ENCODE measurements at places on chromosomes 5 and 9.

DNA sequence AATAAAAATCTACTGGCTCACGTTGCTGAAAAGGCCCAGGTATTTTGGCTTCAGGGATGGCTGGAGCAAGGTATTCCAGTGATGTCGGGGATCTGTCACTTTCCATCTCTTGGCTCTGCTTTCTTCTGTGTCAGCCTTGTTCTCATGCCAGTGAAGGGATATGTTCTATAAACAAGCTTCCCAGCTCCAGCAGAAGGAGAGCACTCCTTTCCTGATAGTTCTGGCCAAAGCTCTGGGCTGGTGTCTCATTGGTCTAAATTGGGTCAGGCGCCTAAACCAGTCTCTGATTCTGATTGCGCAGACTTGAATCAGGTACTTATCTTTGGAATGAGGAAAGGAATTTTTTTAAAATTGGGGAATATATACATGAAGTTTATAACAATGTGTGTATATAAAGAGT lies 5.1 kb downstream of the SNX30 start:
- DNase-seq, result no peak

GRCh38 chr9:132754236-132754635 lies 84.0 kb downstream of the GTF3C4 start:
- DNase-seq, result no peak

DNA sequence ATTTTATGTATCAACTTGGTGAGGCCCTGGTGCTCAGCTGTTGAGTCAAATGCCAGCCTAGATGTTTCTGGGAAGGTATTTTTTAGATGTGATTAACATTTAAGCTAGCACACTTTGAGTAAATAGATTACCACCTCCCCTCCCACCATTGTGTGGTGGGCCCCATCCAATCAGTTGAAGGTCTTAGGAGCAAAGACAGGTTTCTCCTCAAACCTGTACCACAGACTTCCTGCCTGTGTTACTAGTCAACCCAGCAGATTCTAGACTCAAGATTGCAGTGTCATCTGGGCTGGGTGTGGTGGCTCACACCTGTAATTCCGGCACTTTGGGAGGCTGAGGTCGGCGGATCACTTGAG lies 33.8 kb downstream of the MRPL36 start:
- peak; percentile 14 for DNase-seq

DNA sequence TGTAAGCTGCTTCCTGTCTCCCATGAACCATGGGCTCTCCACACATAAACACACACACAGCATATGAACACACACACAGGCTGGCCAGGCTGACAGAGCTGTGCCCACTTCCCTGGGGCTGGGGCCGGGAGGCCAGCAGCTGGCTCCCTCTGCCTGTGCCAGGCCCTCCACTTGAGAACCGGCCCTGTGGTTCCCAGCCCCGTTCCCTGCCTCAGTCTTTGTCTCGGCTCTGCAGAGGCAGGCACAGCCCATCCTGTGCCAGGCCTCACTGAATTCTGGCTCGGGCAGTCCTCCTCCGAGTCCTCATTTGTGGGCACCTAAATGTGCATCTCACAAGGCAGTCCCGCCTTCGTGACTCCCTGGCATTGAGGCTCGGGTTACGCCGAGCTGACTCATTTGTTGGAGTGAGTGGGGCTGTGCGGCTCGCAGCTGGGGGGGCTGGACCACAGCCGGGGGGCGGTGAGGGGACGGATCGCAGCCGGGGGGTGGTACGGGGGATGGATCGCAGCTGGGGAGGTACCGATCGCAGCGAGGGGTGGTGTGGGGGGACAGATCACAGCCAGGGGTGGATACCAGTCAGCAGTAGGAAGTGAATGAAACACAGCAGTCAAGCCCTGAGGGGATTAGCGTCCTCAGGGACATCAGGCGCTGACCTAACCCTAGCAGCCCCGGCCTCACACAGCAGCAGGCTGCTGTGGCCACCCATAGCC lies 72.3 kb downstream of the PSMB7 start:
- no peak for DNase-seq

DNA sequence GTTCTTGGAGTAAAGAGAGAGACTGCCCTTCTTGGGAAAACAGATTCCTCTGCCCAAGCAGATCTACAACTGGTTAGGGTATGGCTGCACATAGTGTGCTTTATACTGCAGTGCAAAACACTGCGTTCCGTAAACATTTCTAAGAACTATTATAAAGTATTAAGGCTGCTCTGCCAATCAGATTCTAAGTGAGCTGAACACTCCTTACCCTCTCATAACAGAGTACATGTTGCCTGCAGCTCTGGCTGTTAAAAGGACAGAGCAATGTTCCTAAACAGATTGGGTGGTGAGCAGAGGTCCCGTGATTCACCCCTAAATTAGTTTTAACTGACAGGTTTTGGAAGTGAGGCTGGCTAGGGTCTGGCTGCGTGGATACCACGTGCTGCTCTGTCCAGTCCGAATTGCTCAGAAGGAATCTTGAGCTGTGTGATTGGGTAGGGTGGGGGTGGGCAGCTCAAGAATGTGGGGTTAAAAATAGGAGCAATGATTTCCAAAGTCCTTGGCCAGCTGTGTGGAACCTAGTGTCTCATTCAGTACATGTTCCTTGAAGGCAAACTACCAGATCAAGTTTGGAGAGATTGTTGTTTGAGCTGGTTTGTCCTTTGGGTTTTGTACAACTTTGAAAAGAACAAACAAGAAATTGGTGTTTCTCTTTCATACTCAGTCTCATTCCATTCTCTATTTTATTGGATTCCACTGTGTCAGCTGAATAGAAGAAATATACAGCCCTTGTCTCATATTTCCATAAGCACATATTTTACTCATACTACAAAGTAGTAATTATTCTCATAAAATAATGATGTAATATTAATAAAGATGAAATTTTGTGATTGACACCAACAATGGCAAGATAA lies 497.6 kb upstream of the CD180 start:
- DNase-seq, result peak; percentile 90

DNA sequence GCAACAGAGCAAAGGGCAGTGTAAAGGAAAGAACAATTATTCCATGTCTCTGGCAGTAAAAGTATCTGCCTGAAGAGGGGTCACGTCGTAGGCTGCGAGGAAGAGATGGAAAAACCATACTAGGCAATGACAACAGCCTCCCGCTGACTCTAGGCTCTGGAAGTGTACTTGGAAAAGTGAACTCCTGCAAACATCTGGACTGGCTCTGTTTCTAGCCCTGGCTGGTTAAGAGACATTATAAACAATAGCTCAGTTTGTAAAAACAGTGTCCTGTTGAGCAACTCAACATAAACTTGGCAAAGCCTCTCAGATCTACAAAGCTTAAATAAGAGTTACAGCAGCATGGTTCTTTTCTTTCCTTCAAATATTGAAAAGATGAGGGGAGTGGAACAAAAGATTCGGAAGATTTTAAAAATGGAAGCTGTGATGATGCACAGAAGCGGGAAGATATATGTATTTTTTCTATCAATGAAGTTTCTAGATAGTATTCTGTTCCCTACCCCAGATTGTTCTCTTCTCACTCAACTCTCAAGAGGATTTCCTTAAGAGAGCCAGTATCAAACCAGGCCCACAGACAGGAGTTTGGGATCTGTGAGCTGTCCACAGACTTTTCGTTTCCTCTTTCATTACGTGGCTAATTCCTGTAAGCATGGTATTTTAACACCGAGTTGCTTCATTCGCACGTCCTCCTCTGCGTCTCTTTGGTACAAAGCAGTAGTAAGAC lies 79.4 kb downstream of the SPTLC1 start:
- no peak for DNase-seq

GRCh38 chr5:59327191-59327980 lies 566.1 kb downstream of the PDE4D start:
- DNase-seq, result no peak

GRCh38 chr9:10661994-10662393 lies 49.2 kb upstream of the PTPRD start:
- no peak for DNase-seq

DNA sequence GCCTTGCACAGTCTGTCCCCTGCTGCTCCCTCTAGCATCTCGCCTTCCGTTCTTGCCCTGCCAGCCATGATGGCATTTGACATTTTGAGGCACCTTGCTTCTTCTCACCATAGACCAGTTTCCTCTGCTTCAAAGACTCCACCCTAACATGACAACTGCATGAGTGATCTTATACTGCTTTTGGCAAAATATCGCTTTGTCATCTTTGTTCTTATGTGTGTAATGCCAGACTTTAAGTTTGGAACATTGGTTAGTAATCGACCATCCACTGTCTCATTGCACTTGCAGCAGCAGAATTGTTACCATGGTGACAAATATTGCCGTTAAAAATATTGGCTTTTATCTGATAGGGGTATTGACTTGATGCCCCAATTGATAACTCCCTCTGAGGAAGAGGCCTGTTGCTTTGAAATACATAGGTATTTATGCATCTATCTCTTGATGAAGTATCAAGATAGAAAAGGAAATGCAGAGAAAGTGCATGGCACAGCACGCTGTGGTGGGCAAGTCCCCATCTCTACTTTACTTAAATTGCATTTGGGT lies 6.8 kb downstream of the GARIN3 start:
- no peak for DNase-seq

DNA sequence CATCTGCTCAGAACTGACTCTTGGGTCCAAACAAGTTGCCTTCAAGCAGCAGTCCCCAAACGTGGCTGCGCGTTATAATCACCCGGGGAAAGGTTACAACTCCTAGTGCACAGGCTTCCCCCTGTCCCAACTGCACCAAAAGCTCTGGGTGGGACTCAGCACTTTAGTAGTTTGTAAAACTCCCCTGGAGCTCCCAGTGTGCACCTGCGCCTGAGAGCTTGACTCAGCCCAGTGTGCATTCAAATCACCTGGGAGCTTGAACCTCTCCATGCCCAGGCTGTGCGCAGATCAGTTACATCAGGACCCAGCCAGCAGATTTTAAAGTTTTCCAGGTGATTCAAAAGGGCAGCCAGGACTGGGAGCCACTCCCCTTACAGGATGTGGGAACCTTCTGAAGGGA lies 151.4 kb downstream of the COL23A1 start:
- DNase-seq, result no peak

- no peak for DNase-seq
These were observed 11.0 kb downstream of the NCS1 start for GRCh38 chr9:130183133-130183762.

- no peak for DNase-seq
These were observed 75.4 kb downstream of the MRPL36 start for GRCh38 chr5:1723957-1724821.

GRCh38 chr9:69174616-69175463 lies 763 bp downstream of the TJP2 start:
- no peak for DNase-seq

DNA sequence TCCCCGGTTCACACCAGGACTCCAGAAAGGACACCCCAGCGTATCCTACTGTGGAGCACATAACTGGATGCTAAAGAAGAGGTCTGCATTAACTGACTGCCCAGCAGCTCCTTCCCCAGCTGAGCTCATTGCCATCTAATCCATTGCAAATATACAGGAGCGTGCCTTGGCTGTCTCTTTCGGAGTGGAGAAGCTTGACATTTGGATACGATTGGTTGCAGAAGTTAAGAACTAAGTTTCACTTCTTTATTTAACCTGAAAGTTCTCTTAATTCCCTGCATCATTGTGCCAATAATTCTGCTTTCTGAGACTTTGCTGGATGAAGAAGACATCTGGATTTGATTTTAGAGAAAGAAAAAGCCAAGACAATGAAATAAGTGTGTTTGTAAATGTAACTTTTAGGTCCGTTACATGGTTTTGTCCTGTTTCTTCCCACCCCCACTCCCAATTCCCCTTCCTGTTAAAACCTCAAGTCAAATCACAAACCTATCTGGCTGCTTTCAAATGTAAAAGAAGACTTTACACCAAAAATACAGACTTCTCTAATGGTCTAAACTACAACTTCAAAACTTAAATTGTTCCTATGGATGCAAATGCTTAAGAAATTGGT lies 33.9 kb downstream of the TAS2R1 start:
- no peak for DNase-seq

GRCh38 chr5:31487506-31487905 lies 44.4 kb downstream of the DROSHA start:
- DNase-seq, result no peak

- DNase-seq, result peak; percentile 30
These were observed 160.4 kb downstream of the RGS3 start for GRCh38 chr9:113623851-113624485.

GRCh38 chr5:166262395-166262794 lies 2029.0 kb upstream of the WWC1 start:
- no peak for DNase-seq

GRCh38 chr5:139186261-139186660 lies 11.9 kb downstream of the SIL1 start:
- no peak for DNase-seq

DNA sequence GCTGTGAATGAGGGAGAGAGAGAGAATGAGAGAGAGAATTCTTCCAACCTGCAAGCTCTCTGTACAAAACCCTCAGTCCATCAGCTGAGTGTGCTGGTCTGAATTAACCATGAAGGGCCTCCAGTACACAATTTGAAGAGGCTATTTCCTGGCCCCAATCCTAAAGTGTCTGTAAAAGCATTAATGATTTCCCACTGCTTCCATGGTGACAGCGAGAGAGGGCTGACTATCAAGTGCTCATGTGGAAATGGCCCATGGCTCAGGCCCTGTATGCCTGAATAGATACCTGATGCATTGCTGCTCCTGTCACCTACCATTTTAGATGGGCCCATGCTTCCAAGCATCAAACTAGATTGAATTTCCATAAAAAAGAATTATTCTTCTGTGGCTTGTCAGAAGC lies 592.4 kb downstream of the KIF4B start:
- no peak for DNase-seq

- DNase-seq, result no peak
These were observed 282.1 kb downstream of the CRB2 start for GRCh38 chr9:123637945-123638634.

- no peak for DNase-seq
These were observed 95.2 kb downstream of the SLCO4C1 start for GRCh38 chr5:102200861-102201260.

GRCh38 chr9:129182625-129183494 lies 4.8 kb upstream of the IER5L start:
- no peak for DNase-seq

DNA sequence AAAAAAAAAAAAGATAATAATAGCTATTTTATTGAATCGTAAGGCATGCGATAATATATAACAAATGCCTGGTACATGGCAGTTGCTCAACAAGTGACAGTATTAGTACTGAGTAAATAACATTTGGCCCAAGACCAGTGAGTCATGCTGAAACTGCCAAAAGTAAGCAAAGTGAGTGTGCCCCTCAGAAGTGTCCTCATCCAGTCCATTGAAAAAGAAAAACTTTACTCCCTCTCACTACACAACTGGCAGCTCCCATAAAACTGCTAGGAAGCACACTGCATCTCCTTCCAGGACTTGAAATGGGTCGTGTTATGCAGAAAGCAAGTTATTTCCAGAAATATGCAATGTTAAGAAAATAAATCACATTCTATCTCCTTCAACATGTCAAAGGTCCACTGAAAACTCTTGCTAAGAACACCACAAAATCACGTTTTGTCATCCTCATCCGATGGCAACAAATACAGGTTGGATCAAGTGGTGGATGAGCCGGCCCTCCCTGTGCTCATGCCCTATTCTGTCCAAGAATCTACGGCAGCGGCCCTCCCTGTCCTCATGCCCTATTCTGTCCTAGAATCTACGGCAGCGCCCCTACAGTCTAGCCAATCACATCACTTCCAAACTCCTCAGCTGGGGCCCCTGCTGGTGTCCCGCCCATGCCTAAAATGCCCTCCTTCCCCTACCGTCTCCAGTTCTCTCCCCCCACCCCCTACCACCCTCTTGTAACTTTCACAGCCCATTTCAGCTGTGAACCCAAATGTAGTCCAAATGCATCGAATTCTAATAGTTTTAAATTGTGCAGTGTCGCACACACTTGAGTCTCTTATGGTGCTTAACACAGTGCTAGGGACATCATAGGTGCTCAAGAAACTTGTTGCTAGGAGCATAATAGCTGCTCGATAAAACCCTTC lies 12.5 kb downstream of the PTCH1 start:
- DNase-seq, result no peak

All from suprapubic skin (tissue), 4 donors.